Neural crest cell (in vitro differentiated cells): ENCODE measurements at places on chromosomes 12 and 14.

DNA sequence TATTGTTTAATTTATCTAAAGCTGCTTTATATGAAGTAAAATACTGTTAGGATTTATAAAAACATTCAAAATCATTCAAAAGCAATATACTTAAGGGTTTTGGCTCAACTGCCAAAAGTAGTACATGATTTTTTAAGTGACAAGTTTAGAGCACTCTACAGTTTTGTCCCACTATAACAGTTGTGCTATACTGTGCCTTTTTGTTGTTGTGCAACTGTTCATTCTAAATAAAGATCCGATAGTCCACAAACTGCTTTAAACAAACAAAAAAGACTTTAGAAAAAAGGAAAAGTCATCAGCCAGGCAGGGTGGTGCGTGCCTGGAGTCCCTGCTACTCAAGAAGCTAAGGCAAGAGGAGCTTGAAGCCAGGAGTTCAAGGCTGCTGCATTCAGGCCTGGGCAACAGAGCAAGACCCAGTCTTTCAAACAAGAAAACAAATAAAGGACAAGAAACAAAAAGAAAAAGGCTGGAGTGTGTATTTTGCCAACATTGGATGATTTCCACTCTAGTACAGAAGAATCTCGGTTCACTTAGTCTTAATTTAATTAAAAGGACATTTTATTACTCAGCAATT lies 7.3 kb downstream of the C2CD5 start:
- DNase-seq, result no peak

- DNase-seq, result no peak
Observed at GRCh38 chr12:28781671-28782652, 367.1 kb upstream of the FAR2 start.

GRCh38 chr12:102992297-102992696 lies 34.8 kb downstream of the ASCL1 start:
- DNase-seq, result no peak

DNA sequence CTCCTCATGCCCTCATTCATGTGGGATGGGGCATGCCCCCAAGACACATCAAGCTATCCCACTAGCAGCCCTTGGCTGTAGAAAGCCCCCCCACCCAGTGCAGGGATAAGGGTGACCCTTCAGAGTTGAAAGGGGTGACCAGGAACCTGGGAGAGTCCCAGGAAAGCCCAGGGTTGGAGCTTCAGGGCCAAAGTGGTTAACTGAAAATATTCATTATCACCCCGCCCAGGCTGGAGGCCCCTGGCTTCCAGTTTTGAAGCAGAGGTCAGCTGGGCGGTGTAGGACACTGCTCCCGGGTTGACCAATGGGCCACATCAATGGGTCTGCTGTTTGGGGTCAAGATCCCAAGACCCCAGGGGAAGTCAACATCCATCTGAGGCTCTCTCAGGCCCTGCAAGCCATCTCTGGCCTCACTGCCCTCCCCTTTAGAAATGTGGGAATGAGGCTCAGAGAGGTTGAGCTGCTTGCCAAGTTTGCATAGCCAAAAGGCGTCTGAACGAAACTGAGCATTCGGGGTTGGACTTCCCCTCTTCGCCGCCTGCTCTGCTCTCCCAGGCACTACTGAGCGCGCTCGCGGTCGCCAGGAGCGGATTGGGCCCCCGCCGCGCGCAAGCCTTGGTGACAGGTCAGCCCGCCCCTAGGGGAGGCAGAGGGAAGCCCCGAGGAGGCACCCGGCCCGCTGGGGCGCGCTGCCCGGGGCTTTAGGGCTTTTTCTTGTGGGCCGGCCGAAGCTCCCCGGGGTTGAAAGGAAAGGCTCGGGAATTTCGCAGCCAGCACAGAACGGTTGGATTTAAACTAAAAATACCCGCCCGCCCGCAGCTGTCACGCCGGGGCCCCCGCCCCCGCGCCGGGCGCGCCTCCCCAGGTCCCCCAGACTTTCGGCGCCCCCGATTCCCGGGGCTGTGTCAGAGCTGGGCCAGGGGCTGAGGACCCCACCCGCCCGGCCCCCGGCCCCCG lies 576 bp downstream of the SYNE3 start:
- DNase-seq, result peak; percentile 58

- DNase-seq, result no peak
Observed at GRCh38 chr12:98646294-98647090, 1.4 kb downstream of the APAF1 start.

DNA sequence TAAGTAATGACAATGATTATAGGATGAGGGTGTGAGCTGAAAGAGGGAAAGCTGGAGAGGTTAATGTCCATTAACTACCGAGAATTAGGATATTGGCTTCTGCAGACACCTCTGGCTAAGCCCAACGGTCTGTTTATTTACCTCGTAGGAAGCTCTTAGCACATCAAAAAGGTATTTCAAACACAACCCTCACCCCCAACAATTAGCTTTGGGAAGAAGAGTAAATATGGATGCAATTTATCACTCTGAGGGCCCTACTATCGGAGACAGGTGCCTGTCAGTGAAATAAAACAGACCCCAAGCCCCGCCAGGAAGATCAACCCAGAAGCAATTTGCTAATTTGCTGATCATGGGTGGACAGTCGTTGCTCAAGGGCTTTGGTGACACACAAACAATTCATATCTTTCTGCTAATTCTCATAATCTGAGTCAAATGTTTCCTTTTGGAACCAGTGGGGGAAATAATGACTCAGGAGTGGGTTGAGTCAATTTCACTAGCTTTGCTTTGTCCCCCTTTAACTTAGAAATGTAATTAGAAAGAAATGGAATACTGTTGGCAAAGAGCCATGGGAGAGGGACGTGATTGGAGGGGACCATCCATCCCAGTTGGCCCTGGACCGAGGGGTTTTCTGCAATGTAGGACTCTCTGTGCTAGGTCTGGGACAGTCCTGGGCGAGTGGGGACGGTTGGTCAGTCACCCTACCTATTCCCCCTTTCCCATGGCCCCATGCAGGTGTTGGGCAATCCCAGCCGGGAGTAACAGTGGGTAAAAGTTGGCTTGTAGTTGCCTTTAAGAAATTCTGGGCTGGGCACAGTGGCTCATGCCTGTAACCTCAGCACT lies 99.1 kb upstream of the MED13L start:
- no peak for DNase-seq

DNA sequence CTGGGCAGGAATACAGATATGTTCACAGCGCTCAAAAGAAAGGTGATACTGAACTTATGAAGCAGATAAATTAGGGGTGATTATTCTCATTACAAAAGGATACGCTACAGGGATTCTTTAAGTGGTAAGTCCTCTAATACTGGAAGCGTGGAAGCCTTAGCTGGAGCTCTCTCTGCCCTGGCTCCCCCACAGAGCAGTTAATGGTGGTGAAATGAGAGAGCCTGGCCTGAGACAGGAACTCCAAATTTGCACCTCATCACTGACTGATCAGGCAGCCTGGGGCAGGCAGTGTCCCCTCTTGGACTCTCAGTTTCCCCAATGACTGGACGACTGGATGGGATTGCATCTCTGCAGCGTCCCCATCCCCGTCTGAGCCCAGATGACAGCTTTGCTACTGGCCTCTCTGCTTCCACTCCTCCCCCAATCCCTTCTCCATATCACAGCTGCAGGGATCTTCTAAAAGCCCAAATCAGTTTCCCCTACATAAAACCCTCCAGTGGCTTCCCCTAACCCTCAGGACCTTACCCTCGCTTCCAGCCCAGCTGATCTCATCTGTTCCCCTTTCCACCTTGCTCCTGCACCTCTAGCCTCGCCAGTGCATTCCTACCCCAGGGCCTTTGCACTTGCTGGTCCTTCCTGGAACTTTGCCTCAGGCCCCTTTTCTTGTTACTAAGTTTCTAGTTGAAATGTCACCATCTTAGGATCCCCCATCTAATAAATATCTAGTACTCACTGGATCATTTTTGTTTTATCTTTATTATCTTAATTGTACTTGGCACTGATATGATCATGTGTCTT lies 171.7 kb upstream of the LHX5 start:
- no peak for DNase-seq

DNA sequence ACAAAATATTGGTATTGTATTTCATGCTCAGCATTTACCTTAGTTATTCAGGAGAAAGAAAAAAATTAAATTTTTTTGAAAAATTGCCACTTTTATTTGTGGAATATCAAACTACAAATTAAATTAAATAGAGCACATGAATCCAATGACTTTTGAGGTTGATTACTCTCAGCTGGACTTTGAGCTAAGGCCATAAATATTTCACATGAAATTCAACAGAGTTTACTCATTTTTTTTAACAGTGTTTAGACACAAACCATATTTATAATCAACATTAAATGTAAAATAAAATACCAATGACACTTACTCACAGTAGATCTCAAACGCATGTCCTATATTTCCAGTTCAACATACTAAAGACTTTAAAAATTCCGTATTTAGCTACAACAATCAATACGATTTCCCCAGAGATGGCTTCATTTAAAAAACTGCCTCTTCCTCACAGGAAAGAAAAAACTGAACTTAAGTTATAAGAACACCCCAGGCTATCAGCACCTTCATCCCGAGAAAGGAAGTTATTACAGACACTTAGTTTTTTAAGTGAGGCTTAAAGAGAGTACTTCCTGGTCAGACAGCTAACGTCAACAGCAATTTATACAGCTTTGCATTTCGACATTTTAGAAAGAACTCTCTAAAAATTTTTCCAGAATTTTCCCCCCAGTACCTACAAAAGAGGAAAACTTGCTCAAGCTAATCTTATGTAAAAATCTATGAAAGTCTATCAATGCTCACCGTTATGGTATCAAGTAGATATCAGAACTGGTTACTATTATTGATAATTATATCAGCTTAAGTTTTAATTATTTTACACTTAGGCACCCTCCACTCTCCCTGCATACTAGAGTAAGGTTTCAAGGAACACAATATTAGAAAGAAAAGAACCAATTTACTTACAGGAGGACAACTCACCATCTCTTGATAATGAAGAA lies 13.8 kb downstream of the TAOK3 start:
- DNase-seq, result no peak

DNA sequence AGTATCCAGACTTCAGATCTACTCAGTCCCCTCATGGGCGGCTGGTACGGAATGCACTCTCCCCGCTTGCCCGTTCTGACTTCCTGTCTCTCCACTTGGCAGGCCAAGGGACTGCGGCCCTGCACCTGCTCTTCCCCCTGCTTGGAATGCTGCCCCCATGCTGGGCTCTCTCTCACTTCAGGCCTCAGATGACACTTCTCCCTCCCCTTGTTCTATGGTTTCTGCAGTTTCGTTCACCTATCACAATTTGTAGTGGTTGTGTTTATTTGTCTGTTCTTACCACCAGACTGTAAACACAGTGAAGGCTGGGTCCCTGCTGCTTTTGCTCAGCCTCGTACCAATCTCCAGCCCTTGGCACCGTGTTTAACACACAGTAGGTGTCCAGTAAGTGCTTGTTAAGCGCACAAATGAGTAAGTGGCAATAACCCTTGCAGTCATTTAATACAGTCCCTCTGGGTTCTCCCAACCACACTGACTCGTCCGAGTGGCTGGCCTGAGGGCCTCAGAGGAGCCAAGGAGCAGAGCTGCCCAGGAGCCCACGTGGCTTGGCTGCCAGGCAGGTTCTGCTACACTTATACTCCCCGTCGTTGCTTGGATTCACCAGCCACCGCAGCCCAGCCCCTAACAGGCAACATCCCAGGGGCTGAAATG lies 11.8 kb downstream of the SLC6A12 start:
- DNase-seq, result no peak

DNA sequence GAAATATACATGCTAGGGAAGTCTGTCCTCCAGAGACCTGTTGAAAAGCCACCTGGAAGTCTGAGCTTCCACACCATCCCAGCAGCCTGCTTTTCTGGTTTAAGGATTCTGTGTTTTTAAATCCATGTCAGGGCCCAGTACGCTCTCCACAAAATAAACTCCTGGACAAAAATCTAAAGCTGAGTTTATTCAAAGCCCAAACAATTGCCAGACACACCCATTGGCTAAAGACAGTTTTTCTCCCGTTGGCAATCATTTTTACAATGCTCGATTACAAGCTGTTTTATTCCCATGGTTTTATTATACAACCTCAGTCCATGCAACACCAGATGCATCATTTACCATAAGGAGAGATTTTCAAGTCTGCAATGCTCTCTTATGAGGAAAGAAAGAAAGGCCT lies 94.5 kb downstream of the MYRFL start:
- DNase-seq, result no peak
